ENCODE measurements at places on chromosomes 16 and 17.

GRCh38 chr16:76446251-76446650 lies 169.1 kb downstream of the CNTNAP4 start:
- no peak for DNase-seq

GRCh38 chr17:76265624-76266243 lies 586 bp downstream of the UBALD2 start:
- peak; percentile 48 for DNase-seq

DNA sequence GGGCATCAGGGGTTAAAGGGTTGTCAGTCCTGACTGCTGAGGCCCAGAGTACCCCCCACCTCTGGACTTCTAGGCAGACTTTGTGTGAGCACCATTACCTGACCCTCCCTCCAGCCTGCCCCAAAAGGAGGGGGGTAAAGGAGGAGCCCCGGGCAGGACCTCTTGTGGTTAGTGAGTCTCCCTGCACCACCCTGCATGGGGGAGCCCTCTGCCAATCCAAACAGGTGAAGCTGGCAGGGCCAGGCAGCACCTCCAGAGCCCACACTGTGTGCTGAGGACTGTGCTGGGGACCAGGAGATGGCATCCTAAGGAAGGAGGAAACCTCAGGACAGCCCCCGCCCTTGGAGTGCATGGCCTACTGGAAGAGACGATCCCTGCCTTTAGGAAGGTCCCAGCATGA lies 2.6 kb upstream of the KRT14 start:
- no peak for DNase-seq

DNA sequence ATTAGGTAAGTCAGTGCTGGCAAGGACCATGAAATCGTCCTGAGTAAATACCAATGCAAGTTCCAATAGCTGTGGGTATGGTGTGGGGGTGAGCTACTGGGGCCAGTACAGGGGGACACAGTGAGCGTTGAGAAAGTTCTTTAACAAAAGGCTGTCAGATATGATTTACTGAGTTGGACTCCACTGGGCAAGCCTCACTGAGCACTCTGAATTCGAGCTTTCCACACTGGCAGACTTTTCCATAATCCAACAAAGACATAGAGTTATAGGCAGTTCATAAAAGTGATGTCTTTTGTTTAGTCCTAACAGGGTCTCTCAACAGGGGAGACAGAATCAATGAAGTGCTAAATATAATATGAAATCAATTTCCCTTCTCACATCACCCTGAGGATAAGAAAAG lies 489.0 kb downstream of the KCNJ2 start:
- DNase-seq, result no peak

- no peak for DNase-seq
Measured at GRCh38 chr16:66899945-66900710, 18.6 kb downstream of the CDH16 start.

- DNase-seq, result no peak
Measured at GRCh38 chr17:4759776-4760236, 11.9 kb upstream of the TM4SF5 start.

GRCh38 chr16:30346286-30346685 lies 8.8 kb downstream of the CD2BP2 start:
- no peak for DNase-seq

DNA sequence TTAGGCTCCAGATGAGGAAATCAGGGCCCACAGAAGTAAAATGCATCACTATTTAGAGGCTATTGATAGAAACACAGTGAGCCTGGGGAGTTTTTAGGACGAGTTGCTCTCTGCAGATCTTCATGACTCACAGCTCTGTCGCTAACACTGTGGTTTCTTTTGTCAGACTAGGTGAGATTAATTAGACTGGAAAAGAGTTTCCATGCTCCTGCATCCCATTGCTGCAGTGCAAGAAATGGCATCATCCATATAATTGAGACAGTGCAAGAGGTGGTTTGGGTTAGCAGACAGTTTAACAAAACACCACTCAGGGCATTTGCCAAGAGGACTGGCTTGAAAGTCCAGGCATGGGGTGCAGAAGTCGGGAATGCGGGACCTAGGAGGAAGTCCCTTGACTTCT lies 198.8 kb upstream of the CACNG5 start:
- DNase-seq, result no peak

DNA sequence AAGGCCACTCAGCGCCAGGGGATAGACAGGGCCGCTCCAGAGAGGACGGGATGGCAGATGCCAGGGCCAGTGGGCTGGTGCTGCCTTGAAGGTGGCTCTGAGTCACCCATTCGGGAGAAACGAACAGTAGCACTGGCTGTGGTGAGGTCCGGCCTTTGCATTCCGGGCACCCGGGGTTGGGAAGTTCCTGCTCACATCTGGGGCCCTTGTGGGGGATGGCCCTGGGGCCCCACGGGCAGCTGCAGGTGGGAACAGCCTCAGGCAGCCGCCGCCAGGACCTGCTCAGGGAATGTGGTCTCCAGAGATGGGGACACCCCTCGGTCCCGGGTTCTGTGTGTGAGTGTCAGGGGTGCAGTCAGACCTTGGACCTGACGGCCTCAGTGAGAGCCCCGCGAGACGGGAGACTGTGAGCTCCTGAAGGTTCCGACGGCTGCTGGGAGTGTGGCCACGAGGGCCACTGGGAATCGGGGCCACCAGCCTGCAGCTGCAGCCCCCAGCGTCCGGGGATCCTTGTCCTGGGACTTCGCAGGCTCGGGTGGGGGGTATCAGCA lies 1.4 kb downstream of the CBFA2T3 start:
- DNase-seq, result no peak

DNA sequence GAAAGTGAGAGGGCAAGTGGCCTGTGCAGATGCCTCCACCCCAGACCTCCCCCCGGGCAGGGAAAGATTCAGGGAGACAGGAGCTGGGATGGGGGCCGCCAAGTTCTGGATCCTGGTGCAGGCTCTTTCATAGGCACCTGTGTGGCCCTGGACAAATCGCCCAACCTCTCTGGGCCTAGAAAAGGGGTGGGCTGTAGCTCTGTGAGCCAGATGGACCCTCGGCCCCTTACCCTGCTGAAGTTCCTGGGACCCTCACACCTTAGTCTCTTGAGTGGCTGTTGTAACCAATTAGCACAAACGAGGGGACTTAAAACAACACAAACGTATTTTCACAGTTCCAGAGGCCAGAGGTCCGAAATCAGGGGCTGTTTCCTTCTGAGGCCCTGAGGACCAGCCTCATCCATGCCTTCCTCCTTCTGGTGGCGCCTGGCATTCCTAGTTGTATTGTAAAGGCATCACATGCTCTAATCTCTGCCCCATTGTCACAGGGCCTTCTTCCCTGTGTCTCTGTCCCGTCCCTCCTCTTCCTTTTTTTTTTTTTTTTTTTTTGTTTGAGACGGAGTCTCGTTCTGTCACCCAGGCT lies 352.6 kb downstream of the SEC14L1 start:
- no peak for DNase-seq

- DNase-seq, result no peak
Measured at GRCh38 chr17:29042679-29043538, at the start of gene PIPOX. TSS of gene PIPOX (plus strand) at chr17:29043141. CDS start at chr17:29043226, 85 bp downstream.

DNA sequence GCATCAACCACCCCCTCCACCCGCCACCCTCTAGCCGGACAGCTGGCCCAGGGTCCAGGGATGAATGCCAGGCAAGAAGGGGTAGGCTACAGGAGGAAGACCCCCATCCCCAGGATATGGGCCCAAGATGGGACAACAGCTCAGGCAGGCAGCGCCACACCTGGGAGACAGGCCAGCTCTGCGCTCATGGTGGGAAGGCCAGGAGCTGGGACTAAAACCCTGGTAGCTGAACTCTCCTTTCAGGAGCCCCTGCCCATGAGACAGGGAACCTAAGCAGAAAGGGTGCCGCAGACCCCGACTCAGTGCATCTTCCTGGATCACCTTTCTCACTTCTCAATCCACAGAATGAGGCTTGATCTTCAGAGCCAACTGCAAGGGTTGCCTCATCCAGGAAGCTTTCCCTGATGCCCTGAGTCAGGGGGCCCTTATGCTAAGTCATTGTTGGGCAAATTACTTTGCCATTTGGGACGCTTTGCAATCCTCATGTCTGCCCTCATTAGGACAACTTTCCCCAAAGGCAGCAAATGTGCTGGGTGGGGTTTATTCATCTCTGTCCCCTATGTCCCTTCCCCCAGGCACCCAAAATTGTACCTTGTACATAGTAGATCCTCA lies 9.0 kb downstream of the ZDHHC1 start:
- no peak for DNase-seq

DNA sequence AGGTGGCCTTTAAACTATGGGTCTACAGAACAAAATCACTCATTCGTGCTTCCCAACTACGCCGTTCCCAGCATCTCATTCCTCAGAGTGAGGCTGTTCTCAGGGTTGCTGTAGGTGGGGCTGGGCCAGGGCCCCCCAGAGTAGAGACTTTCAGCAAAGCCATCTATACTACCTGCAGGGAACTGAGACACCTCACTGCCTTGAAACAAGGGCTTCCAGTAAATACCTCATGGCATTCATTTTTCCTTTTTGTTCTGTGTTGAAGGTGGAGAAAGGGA lies 4.2 kb upstream of the SDK2 start:
- DNase-seq, result no peak

GRCh38 chr16:27175888-27176287 lies 27.4 kb upstream of the KDM8 start:
- DNase-seq, result no peak

Measured in activated T-cell treated with anti-CD3 and anti-CD28 coated beads for 1 hour (primary cell).